Caco-2 (cell line): ENCODE measurements at places on chromosomes 1 and 21. TPM values are rescaled to one million over a fixed set of nuclear protein-coding genes. Genes with fewer than 3 reads are reported as not detected.

- no peaks in the 10 kb centered on the region for H3K36me3 ChIP-seq
- H3K27me3 ChIP-seq: no peaks in the 10 kb centered on the region
- H3K4me3 ChIP-seq: no peak overlapping the region
- H3K4me1 ChIP-seq: no peaks in the 10 kb centered on the region
- DNase-seq: no peak
These were observed 31.5 kb downstream of the BMP8A start for GRCh38 chr1:39522661-39523567.

DNA sequence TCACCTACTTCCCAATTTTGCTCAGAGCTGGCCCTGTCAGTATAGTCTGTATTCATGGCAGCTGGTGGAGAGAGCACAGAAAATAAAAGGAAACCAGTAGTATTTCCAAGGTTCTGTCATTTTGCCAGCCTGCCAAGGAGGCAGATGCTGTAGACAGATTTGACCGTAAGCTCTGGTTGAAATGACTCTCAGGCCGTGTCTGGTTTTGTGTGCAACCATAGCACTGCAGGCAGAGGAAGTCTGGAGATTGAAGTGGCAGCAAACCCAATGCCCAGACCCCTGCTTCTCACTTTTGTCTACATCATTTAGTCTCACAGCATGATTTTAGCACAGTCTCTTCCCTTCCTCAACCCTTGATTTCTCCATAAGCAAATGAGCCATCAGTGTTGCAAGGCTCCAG, 291.7 kb downstream of the PAPPA2 start:
- no peak for DNase-seq
- H3K27me3 ChIP-seq: no peaks in the 10 kb centered on the region
- H3K36me3 ChIP-seq: no peaks in the 10 kb centered on the region
- H3K27ac ChIP-seq: no peak overlapping the region

DNA sequence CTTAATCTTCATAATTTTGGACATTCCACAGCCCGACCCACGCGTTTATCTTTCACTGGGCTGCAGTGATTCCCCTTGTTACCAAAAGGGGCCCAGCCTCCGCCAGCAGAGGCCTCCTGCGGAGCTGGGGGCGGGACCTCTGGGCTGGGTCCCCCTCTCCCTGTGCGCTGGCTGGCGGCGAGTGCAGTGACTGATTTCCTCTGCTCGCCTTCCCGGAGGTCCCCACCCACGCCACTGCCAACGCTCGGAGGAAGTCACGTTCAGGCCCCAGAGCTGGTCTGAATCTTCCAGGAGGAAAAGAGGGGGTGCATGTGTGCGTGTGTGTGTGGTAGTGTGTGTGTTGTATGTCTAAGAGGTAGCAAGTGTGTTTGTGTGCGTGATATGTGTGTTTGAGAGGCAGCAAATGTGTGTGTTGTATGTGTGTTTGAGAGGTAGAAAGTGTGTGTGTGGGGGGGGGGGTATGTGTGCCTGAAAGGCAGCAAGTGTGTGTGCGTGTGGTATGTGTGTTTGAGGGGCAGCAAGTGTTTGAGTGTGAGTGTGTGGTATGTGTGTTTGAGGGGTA, 35.0 kb upstream of the JAK1 start:
- no peaks in the 10 kb centered on the region for H3K27me3 ChIP-seq
- no peak for DNase-seq
- no peak overlapping the region for H3K27ac ChIP-seq
- H3K4me3 ChIP-seq: no peak overlapping the region

The CALML6 gene
- 1.2 and 1.4 TPM in 2 replicates for total RNA-seq

DNA sequence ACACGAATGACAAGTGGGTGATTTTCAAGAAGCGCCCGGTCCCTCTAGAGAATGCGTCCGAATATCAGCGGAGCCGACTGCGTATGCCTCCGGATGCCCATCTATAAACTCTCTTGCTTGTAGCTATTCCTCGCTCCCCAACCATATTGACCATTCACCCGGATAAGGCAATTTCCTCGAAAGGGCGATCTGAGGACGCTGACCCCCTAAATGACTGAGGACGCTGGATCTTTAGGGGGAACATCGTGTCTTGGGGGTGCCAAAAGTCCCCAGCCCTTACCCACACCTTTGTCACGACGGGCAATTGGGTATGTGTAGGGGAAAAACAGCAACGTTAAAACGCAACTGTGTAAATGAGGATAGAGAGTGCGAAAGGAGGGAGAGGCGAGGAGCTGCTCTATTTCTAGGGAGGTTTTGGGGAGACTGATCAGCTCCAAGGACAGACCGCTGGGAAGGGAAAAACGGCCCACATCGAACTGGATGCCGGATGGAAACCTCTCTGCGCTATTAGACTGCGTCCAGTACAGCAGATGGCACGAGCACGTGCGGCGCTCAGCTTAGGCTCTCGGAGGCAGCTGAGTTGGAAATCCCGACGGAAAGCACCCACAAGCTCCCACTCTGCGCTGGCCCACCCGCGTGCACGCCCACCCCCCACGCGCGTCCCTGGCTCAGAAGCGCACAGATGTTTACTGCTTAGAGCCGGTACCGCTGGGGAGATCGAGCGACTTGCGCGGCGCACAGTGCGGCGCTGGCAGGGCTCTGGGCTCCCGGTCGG, 2.9 kb upstream of the PRRX1 start:
- no peak for DNase-seq
- no peaks in the 10 kb centered on the region for H3K4me1 ChIP-seq
- H3K36me3 ChIP-seq: no peaks in the 10 kb centered on the region
- H3K4me3 ChIP-seq: no peak overlapping the region
- no peak overlapping the region for H3K27ac ChIP-seq
- no peaks in the 10 kb centered on the region for H3K27me3 ChIP-seq

GRCh38 chr21:32457360-32457840, 44.9 kb downstream of the EVA1C start:
- DNase-seq: no peak
- no peaks in the 10 kb centered on the region for H3K27me3 ChIP-seq
- no peaks in the 10 kb centered on the region for H3K4me1 ChIP-seq
- H3K36me3 ChIP-seq: no peaks in the 10 kb centered on the region
- H3K4me3 ChIP-seq: no peak overlapping the region
- no peak overlapping the region for H3K27ac ChIP-seq

DNA sequence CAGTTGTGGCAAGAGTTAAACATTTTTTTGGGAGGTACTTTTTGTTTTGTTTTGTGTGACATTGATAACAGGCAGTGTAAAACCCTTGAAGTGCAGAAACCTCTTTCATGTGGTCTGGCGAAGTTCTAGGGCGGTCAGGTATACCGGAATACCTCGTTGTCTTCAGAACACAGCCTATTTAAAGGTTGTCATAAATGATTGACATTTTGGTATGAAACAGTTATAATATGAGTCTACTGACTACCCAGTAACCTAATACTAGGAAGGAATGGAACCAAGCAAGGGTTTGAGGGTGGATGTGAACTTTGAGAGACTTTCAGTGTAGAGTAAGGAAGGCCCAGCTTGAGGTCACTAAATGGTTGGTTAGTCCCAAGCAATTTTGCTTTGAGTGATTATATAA, 40.5 kb downstream of the PATJ start:
- DNase-seq: no peak
- H3K27me3 ChIP-seq: no peaks in the 10 kb centered on the region
- H3K36me3 ChIP-seq: no peaks in the 10 kb centered on the region
- H3K4me3 ChIP-seq: no peak overlapping the region
- no peak overlapping the region for H3K27ac ChIP-seq
- H3K4me1 ChIP-seq: no peaks in the 10 kb centered on the region

DNA sequence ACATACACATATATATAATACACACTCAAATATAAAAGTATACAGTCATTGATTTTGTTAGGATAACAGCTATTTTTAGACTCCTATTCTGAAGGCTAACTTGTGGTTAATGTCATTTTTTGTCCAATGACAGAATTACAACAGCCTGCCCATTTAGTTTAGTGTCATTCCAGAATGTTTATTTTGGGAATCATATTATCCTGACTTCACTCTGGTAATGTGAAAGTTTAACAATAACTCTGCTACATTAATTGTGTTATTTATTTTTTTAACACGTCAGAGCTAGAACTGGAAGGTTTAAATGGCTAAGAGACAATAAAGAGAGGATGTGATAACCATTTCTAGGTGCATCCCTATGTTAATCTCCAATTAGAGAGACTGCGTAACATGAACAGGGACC, 648.1 kb downstream of the USP25 start:
- H3K4me1 ChIP-seq: no peaks in the 10 kb centered on the region
- no peaks in the 10 kb centered on the region for H3K36me3 ChIP-seq
- no peak for DNase-seq
- no peaks in the 10 kb centered on the region for H3K27me3 ChIP-seq
- H3K4me3 ChIP-seq: no peak overlapping the region
- H3K27ac ChIP-seq: no peak overlapping the region
